ENCODE measurements at places on chromosomes 12 and 14. TPM values are rescaled to one million over a fixed set of nuclear protein-coding genes. Genes with fewer than 3 reads are reported as not detected.

LRRC10 gene
- total RNA-seq: not detected

KCNH5 gene
- total RNA-seq: not detected

PTGER2 gene
- total RNA-seq: 4.9 TPM

POLE2 gene
- total RNA-seq: 60.2 TPM

KRT71 gene
- total RNA-seq: not detected

LPCAT3 gene
- 26.3 TPM for total RNA-seq

KRT82 gene
- total RNA-seq: not detected

CCDC88C gene
- total RNA-seq: 2.0 TPM

KRT6C gene
- total RNA-seq: not detected

TAOK3 gene
- total RNA-seq: 6.5 TPM

SAMD15 gene
- 0.95 TPM for total RNA-seq

GRCh38 chr14:36818794-36819384 is 157.2 kb downstream of the PAX9 start:
- no peak for DNase-seq

DNA sequence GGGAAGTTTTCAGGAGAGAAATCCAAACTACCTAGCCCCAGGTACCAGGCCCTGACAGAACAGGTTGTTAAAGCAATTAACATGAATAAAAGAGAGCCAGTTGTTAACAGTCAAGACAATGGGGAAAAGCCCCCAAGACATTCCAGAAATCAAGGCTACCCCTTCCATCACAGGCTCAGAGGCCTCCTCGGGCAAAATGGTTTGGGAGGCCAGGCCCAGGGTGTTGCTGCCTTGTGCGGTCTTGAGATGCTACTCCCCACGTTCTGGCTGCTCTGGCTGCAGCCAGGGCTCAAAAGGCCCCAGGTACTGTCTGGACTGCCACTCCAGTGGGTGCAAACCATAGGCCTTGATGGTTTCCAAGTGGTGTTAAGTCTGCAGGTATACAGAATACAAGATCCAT is 7.0 kb downstream of the CRY1 start:
- DNase-seq: no peak

DNA sequence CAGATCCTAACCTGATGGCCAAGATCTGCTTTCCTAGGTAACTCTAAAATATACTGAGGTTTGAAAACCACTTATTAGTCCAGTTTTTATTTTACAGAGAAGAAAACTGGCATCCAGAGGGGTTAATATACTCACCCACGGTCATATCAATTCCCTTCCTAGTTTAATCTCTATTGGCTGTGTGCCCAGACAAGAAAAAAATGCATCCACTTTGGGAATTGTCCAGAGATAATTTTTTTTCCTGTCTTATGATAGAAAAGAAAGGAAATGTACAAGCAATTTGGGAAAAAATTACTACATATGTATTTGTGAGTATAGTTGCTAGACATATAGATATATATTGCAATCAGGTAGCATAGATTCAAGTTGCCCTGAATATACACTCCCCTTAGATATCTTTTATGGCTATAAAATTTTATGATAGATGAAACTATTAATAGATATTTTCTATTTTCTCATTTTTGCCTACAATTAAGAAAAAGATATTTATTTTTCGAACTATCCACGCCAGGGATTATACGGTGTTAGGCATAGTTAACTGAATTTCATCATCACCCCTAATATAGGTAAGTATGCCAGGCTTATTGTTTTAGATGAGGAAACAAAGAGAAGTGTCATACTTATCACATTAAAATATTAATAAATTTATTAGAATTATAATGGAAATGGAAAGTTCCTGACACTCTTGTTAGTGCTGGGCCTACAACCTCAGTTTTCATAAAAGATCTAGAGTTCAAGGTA is 100.5 kb upstream of the SLC38A2 start:
- DNase-seq: peak; percentile 67

DNA sequence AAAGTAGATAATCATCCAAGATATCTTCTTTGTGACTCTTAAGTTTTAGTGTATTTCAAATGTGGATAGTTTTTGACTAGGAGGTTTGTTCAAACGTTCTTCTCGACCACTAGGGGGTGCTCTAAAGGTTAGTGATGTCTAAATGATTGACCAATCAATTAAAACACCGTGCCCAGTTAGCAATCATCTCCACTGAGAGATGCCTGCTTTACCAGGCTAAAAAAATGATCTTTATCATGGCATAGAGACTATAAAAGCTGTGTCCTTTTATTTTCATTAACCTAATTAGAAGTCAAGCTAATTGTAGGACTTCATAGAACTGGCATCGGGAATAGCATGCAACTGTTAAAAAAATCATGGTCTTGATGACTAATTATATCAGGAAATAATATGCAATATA is 153.9 kb downstream of the PRKCH start:
- peak; percentile 31 for DNase-seq

GRCh38 chr12:7959701-7960121 is 23.7 kb upstream of the SLC2A3 start:
- no peak for DNase-seq

- peak; percentile 69 for DNase-seq
Measured at GRCh38 chr14:103847451-103848174, at the start of gene PPP1R13B. Gene PPP1R13B, minus strand, starts transcription at chr14:103847575. Its CDS starts 268 bp downstream, at chr14:103847307.

DNA sequence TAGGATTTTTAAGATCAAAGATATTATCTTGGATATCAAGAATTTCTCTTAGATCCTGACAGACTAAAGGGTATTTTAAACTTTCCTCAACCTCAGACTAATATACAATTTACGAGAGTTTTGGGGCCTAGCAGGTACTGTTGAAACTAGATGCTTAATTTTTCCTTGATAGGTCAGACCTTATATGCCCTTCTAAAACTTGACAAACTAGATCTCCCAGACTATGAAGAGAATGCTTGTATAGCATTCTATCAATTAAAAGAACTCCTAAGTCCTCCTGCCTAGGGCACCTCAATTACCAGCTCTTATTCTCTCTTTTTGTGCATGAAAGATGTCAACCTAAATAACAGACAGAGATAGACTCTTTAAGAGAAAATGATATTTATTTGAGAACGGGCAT is 60.4 kb upstream of the TRIM9 start:
- DNase-seq: no peak

GRCh38 chr14:21993070-21993469 is 319.5 kb upstream of the OR4E1 start:
- no peak for DNase-seq

DNA sequence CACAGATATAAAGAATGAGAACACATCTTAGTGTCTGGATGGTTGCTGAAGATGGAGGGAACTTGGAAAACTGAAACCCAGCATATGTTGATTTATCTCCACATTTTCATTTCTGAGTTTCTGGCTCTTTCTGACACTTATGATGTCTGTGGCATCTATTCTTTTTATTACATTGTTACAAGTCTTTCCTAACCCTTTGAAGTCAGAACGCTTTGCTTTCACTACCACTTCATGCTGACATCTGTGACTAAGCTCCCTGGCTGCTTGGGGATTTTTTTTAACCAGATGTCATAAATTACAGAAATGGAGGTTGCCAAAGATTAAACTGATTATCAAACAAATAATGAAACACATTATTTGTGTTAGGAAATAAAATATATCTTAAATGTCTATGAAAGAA is 188.7 kb downstream of the KITLG start:
- peak; percentile 47 for DNase-seq

DNA sequence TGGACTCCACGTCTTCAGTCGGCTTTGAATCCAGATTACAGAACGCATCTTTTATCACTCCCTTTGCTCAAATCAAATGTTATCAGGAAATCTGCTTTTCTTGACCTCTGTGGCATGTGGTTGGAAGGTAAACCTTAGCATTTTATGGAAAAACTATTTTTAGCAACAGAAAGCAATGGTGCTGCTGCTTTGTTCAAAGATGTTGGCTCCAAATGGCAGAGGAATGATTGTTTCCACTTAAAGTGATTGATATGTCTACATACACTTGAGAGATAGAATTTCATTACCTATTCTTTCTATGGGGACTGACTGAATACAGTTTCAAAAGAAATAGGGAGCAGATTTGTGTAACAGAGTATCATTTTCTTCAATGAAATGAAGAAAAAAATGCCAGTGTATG is 761.2 kb downstream of the NOVA1 start:
- no peak for DNase-seq

DNA sequence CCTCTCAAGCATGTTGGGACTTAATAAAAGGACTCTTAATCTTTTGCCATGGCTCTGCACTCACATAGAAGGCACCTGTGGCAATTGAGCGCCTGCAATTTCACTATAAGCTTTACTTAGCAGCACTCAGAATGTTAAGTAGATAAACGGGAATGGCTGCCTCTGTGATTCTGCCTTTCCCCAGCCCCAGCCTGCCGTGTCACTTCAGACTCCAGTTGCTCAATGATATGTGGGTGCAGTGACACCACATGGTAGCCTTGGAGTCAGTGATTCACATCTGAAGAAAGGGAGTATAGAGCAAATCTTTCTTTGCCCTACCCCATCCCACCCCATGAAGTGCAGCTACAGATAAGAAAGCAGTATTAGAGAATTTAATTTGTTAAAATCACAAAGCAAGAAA is 96.1 kb downstream of the ZFC3H1 start:
- no peak for DNase-seq

DNA sequence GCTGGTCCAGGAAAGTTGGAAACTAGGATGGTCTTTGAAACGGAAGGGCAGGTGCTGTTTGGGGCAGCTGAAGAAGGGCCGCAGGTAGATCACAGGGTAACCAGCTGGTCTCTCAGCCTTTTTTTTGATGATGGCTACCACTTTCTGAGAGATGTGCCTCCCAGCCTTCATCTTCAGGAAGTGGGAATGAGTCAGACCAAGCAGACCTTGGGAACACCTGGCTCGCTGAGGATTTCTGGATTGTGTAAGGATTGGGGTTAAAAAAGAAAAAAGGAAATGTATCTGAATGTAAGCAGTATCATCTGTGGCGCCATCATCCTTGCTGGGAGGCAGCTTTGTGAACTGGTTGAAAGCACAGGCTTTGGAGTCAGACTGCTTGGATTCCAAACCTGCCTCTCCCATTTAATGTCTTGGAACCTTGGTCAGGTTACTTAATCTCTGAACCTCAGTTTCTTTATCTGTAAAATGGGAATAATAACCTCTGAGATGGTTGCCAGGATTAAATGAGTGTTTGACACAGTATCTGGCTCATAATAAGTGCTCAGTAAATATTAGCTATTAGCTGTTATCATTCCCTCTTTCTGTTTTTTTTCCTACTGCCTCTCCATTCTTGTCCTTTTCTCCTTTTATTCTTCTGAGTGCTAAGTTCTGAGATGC is 1.7 kb downstream of the PRPF40B start:
- peak; percentile 34 for DNase-seq

DNA sequence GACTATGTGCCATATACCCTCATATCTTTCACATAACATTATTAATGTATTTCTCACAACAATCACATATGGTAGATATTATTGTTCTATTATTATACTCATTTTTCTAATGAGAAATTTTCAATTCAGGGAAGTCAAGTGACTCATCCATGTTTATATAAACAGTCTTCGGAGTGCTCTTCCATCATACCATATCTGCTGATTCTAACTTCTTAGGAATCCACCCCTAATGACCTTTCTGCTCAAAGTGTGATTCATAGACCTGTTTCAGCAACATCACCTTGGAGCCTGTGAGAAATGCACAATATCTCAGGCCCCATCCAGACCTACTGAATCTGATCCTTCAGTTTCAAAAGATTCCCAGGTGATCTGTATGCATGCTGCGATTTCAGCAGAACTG is 39.8 kb upstream of the OVCH1 start:
- peak; percentile 9 for DNase-seq

GRCh38 chr12:125249932-125250331 is 184.7 kb downstream of the AACS start:
- DNase-seq: no peak

- no peak for DNase-seq
Measured at GRCh38 chr14:39812532-39813320, 380.5 kb upstream of the FBXO33 start.

DNA sequence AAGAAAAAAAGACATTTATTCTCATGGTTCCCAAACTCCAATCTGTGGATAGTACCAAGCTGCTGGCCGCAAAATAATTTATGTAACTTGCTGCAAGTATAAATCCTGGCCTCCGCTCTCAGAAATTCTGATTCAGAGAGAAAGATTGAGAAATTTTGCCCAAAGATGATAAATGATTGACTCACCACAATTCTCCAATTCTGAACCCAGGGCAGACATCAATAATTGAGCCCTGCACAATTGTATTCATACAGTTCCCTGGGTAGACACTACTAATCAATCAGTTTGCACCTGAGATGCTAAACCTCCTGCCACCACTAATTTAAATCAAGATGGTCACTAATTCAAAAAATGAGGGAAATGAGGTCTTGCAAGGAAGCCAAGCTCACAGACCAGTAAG is 38.2 kb downstream of the TRPV4 start:
- DNase-seq: no peak

- DNase-seq: no peak
Measured at GRCh38 chr12:109847142-109847735, 14.0 kb upstream of the TRPV4 start.

GRCh38 chr12:120453977-120454376 is 7.7 kb downstream of the GATC start:
- DNase-seq: no peak

DNA sequence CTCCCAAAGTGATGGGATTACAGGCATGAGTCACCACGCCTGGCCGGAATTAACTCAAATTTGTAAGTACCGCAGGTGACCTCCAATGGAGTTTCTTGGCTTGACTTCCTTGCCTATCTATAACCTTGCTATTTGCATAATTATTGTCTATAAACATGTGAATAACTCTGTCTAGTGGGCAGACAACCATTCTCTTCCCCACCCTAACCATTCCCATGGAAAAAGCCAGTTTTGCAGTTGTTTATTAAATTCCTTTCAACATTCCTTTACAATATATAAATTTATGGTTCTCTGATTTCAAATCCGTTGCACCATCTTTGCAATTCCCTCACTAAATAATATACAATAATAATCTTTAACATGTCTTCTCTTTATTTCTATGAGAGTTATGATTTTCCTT is 61.0 kb upstream of the ZDHHC17 start:
- DNase-seq: no peak

All from Caki2 (cell line).